ENCODE measurements at places on chromosomes 7 and 10. TPM values are rescaled to one million over a fixed set of nuclear protein-coding genes. Genes with fewer than 3 reads are reported as not detected.

DNA sequence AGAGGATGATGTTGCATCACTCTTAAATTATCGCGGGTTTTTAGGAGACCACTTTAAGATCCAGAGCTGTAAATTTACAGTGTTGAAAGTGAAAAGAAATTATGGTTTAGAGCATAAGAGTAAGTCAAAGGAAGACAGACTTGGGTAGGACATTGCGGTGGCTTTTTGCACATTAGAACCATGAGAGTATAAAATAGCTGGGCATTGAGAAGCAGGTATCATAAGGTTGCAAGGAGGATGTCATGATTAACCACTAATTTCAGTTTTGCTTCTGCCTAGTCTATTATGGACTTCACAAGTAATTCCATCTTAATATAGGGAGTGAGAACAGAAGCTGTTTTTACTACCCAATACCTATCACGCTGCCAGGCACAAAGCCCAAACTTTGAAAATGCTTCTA lies 57.7 kb downstream of the CALCR start:
- no peak for DNase-seq
- no peak overlapping the region for H3K27ac ChIP-seq
- H3K27me3 ChIP-seq, result no peaks in the 10 kb centered on the region
- H3K36me3 ChIP-seq, result no peaks in the 10 kb centered on the region
- no peak overlapping the region for H3K4me3 ChIP-seq

- H3K4me1 ChIP-seq, result no peaks in the 10 kb centered on the region
- no peak overlapping the region for H3K27ac ChIP-seq
- H3K36me3 ChIP-seq, result no peaks in the 10 kb centered on the region
- H3K27me3 ChIP-seq, result no peaks in the 10 kb centered on the region
- no peak for DNase-seq
Observed at GRCh38 chr7:36591636-36592035, 132.7 kb downstream of the AOAH start.

DRGX gene
- not detected for total RNA-seq

ITGB8 gene
- 7.5 TPM for total RNA-seq
